ENCODE measurements at places on chromosomes 5 and 9. TPM values are rescaled to one million over a fixed set of nuclear protein-coding genes. Genes with fewer than 3 reads are reported as not detected.

GRCh38 chr5:82636591-82636990 lies 358.4 kb upstream of the RPS23 start:
- no peak for ATAC-seq

EGFLAM gene
- total RNA-seq = 27.4 TPM

- ATAC-seq = peak; percentile 76
Measured at GRCh38 chr9:100216178-100216787, 117.2 kb downstream of the INVS start.

DNA sequence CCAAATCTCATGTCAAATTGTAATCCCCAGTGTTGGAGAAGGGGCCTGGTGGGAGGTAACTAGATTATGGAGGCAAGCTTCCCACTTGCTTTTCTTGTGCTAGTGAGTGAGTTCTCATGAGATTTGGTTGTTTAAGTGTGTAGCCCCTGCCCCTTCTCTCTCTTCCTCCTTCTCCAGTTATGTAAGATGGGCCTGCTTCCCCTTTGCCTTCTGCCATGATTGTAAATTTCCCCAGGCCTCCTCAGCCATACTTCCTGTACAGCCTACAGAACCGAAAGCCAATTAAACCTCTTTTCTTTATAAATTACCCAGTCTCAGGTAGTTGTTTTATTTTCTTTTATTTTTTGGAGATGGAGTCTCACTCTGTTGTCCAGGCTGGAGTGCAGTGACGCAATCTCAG lies 18.2 kb upstream of the TXNDC8 start:
- no peak for ATAC-seq

DNA sequence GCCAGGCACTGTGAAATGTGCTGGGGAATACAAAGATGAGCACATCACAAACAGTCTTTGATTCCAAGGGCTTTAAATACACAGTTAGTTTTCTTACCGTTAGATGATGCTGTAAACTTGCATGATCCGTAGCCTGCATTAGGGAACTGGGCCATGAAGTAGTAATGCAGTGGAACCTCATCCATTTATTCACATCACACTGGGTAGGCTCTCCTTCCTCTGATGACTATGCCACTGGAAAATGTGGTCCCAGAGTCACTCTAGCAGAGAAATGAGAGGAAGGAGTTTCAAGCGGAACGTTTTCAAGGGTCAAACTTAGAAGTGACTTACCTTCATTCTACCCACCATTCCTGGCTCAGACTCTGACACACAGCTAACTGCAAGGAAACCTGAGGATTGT lies 26.4 kb downstream of the ZFAND5 start:
- ATAC-seq = no peak
